Naive thymus-derived CD8-positive, alpha-beta T cell (primary cell): ENCODE measurements at places on chromosomes 13 and 19. TPM values are rescaled to one million over a fixed set of nuclear protein-coding genes. Genes with fewer than 3 reads are reported as not detected.
A peak's percentile ranks its signal among the peaks of the same experiment; 100 is the strongest.

Gene DPF1
- polyA plus RNA-seq: not detected

Gene KLF1
- not detected for polyA plus RNA-seq

Gene PGLYRP1
- polyA plus RNA-seq: not detected

GRCh38 chr19:17686592-17687024, 1.5 kb downstream of the UNC13A start:
- no peak for DNase-seq

Gene UPK1A
- not detected for polyA plus RNA-seq

Gene BICRA
- polyA plus RNA-seq: 0.50 TPM

- DNase-seq: no peak
Measured at GRCh38 chr13:99005609-99006008, 27.7 kb upstream of the DOCK9 start.

- DNase-seq: no peak
Measured at GRCh38 chr13:44022196-44022595, 142.5 kb downstream of the LACC1 start.

DNA sequence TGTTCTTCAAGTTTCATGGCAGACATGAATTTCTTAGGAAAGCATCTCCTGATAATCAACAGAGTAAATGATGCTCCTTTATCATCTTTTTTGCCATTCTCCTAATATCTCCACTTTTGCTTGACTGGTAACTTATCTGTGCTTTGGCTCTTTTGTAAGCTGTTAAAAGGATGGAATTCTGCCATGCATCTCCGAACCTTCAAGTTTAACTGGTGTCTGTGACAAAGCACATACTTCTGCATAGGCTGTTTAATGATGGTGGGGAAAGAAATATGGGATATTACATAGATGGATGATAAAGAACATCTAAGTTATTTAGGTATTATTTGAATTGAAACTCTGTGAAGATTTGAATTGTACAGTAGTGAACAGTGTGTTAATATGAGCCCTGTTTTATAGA, 866.9 kb upstream of the SLITRK1 start:
- no peak for DNase-seq

GRCh38 chr19:41217741-41218140, 1.3 kb upstream of the AXL start:
- no peak for DNase-seq

Gene FCAR
- polyA plus RNA-seq: 0.13 TPM

GRCh38 chr13:36130552-36131221, 495 bp downstream of the DCLK1 start:
- no peak for DNase-seq

DNA sequence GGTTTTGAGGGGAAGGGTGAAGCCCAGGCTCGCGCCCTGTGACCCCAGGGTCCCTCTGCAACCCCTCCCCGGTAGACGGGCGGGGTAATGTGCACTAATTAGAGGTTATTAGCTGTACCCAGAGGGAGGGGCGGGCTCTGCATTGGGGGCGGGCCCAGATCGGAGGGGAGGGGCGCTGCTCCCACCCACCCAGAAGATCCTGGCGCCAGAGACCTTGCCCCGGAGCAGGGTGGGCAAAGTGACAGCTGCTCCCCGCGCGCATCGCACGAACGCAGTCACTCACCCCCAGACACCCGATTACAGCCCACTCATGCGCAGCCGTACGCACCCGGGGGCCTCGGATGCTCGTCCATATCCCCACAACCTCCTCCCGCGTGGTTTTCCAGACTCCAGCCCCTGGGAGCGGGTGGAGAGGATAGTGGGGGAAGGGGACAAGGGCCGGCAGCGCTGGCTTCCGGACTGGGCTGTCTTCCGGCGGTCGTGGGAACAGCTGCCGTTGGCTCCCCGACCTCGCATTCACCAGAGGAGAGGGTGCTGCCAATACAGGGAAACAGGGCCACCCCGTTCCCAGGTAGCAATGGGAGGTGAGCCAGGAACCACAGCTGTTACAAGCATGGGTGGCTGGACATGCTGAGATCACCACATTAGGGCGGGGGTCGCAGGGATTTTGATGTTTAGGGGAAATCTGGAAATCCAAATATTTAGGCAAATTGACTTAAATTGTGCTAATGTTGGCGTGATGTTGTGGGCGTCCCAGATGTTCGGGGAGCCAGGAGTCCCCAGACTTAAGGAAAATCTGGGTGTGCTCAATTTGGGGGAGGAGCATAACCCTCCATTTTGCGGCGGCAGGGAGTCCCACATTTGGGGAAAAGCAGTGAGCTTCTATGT, 2.9 kb upstream of the HOOK2 start:
- peak; percentile 55 for DNase-seq

Gene SELENOW
- polyA plus RNA-seq: 418 TPM

Gene GFY
- not detected for polyA plus RNA-seq

DNA sequence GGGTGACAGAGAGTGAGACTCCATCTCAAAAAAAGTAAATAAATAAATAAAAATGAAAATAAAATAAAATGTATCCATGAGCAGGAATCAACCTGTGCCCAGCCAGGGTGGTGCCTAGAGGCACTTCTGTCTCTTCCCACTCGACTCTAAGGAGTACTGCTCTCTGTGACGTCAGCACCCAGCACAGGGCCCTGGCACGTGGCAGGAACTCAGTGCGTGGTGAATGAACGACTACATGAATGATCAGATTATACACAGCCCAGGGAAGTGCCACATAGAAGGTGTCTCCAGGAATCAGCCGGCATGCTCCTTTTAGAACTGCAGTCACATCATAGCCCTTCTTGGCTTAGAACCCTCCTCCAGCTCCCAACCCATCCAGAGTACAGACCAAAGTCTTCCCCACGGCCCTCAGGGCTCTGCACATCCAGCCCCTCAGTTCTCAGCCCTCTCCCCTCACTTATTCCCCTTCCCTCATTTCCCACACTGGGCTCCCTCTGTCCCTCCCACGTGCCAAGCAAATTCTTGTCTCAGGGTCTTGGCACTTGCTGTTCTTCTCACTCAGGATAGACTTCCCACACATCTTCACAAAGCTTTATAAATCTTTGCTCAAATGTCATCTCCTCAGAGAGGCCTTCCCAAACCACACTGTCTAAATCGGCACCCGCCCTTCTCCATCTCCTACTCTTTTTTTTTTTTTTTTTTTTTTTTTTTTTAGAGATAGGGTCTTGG, 4.2 kb downstream of the CLIP3 start:
- no peak for DNase-seq

GRCh38 chr19:13461536-13461935, 44.7 kb downstream of the CACNA1A start:
- DNase-seq: no peak

Gene JAK3
- polyA plus RNA-seq: 122 TPM

GRCh38 chr13:77351315-77351714, 24.4 kb upstream of the MYCBP2 start:
- DNase-seq: no peak

DNA sequence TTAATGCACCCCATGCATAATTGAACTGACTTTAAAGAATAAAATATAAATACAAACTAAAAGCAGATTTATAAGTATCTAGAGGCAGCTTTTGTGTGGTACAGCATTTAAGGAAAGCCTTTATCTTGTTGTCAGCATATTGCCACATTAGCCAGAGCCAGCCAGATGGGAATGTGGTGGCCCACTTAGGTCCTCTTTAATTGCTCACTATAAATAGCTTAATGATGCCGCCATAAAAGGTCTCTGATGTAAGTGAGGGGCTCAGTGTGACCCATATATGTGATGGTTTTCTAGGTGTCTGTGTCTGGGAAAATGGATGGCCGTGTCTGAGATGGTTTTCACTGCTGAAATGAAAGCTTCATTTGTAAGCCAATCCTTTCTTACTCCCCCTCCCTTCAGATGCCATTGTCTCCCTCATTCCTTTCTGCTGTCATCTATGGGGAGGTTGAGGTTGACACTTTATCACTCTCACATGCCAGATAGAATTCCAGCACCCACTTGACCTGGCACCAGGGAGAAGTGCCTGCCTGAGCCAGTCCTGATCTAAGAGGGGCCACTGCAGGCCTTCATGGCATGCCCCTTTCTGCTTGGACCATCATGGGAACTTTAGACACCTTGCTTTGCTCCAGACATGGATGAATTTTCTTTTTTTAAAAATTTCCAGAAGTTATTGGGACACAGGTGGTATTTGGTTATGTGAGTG, 135.3 kb downstream of the MTUS2 start:
- no peak for DNase-seq
